ENCODE measurements at places on chromosomes 1 and 21.
A peak's percentile ranks its signal among the peaks of the same experiment; 100 is the strongest.

DNA sequence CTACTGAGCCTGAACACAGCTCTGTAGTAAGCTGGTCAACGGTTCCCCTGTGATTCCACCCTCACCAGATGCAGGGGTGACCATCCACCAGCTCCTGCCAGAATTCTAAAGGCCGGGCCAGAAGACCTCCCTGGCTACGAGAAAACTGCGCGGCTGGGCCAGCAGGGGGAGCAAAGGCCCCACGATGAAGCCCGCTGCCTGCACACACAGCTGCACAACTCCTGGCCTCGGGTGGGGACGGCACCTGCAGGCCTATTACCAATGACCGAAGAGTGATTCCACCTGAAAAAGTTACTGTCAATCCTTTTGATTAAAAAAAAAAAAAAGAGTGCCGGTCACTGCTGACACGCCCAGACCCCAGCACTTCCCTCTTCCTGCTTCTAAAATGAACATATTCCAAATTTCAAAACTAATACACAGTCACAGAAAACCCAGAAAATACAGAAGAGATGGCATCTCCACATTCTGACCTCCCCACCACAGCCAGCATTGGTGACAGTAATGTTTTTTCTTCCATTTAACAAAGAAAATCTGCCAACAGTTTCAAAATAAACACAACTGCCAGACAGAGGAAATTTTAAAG, 49.8 kb upstream of the RIPK4 start:
- no peak for DNase-seq

DNA sequence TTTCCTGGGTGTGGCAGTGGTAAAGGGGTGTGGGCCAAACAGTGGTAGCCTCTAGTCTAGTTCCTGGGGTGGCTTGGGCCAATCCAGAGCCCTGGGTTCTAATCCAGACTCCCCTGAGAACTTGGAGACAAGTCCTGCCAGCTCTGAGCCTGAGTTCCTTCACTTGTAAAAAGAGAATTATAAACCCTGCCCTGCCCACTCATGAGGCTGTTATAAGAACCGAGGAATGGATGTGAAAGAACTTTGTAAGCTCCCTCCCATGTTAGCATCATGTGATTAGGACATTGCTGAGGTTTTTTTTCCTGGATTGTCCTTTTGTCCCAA, 131.0 kb downstream of the RRAGC start:
- no peak for DNase-seq

DNA sequence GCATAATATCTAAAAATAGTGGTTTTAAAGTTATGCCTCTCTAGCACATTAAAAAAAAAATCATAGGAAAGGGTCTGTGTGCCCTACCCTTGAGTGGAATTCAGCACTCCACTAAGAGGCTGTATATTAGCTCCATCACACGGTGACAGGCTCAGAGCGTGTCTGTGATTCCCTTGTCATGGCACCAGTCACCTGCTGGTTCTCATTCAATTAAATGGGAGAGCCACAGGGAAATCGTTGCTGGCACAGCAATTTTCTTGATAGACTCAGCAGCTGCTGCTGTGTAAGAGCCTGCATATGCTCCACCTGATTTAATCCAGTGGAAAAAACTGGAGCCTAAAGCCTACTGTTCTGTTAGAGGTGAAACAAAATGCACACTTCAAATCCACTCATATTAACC, 9.5 kb downstream of the ATP6V1G3 start:
- peak; percentile 62 for DNase-seq

DNA sequence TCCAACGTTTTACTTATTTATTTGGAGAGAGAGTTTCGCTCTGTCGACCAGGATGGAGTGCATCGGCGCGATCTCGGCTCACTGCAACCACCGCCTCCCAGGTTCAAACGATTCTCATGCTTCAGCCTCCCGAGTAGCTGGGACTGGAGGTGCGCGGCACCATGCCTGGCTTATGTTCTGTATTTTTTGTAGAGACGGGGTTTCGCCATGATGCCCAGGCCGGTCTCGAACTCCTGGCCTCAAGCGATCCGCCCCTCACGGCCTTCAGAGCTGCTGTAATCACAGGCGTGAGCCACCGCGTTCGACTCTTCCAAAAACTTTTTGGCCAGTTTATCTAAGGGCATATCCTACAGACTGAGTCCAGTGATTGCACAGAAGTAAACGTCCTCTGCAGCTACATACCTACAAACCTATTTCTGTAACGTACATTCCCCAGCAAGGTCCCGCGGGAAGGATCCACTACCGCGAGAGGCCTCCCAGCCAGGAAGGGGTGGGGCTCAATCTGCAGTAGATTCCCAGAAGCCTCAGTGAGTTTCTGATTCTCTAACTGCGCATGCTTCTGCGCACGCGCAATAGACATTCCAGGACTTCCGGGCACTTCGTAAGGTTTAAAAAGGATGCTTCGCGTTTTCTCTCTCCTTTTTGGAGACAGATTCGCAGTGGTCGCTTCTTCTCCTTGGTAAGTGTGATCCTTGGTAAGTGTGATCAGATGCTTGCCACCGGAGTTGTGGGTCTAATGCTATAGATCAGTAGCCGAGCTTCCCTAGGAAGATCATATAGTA, at the start of gene RCC1:
TSS of gene RCC1 (plus strand) at position 638 of the 782 bp plus-strand sequence. CDS start 23,824 bp downstream, outside the sequence.
- DNase-seq, result peak; percentile 98

DNA sequence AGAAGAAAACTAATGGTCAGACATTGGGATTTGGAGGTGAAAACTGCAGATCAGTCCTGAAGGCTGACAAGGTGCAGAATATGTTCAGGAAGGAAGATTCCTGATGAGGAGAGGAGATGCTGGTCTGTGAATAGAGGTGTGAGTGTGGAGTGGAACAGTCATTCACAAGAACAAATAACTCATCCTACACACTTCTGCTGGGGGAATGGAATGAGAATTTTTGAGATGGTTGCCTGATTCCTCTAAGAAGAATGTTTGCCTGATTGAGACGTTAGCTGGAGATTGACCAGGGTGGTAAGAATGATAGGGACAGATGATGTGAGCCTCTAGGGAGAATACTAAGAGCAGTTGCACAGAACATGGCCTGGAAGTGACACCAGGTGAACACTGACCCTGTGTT, 4.1 kb downstream of the S100A7 start:
- DNase-seq, result no peak
